Left cardiac atrium (tissue), 4 donors: ENCODE measurements at places on chromosomes 3 and 15. TPM values are rescaled to one million over a fixed set of nuclear protein-coding genes. Genes with fewer than 3 reads are reported as not detected.

Gene MB21D2
- total RNA-seq: 4.1 TPM

Gene PIGBOS1
- total RNA-seq: 12.6 TPM

Gene COL6A5
- not detected for total RNA-seq

Gene GOLGA6B
- not detected for total RNA-seq

Gene TEX55
- not detected for total RNA-seq

Gene IGSF11
- 2.7 TPM for total RNA-seq

Gene SLC9C1
- 1.4 TPM for total RNA-seq

Gene ADAMTS17
- total RNA-seq: 3.2 TPM

Gene PLSCR2
- total RNA-seq: not detected

Gene CFAP92
- 0.73 TPM for total RNA-seq

Gene IMPG2
- 0.18 TPM for total RNA-seq

Gene CHRM5
- not detected for total RNA-seq

Gene AGBL1
- 0.05 TPM for total RNA-seq

Gene ZNF660
- total RNA-seq: 1.8 TPM

Gene FAM131A
- 31.1 TPM for total RNA-seq

Gene ACAN
- 0.52 TPM for total RNA-seq

Gene LRRIQ4
- not detected for total RNA-seq

DNA sequence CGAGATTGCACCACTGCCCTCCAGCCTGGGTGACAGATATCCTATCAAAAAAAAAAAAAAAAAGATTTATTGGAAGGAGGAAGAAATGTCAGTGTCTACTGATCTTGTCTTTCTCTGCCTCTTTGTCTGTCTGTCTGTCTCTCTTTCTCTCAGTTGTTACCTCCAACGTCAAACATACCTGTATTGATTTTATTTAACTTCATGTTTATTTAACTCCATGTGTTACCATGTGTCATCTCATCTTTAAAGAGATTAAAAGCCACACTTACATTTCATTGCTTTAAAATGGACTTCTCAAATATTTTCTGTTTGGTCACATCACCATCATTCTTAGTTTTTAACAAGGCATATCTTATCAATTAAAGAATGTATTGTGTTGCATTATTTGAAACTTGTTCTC lies 9.4 kb downstream of the CLDN11 start:
- DNase-seq: no peak

DNA sequence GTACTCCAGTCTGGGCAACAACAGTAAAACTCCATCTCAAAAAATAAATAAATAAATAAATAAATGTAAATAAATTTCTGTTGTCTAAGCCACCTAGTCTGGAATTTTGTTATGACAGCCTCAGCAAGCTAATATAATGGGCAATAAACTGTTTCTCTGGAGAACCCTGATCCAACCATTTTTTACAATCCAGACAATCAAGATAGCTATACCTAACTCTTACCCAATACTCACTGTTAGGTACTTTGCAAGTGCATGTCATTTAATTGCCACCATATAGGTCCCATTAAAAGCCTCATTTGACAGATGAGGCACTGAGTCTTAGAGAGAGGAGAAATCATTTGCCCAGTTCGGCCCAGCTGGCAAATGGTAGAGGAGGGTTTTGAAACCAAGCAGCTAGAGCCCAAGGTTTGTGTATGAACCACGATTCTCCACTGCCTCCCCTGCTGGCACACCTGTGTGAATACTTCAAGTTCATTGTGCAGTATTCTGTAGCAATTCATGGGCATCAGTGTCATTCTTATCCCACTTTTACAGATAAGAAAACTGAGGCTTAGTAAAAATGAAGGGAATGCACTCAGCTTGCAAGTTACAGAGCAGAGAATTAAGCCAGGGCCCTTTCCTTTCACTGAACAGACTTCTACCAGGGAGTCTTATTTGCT lies 107.0 kb upstream of the UBE2E1 start:
- no peak for DNase-seq

DNA sequence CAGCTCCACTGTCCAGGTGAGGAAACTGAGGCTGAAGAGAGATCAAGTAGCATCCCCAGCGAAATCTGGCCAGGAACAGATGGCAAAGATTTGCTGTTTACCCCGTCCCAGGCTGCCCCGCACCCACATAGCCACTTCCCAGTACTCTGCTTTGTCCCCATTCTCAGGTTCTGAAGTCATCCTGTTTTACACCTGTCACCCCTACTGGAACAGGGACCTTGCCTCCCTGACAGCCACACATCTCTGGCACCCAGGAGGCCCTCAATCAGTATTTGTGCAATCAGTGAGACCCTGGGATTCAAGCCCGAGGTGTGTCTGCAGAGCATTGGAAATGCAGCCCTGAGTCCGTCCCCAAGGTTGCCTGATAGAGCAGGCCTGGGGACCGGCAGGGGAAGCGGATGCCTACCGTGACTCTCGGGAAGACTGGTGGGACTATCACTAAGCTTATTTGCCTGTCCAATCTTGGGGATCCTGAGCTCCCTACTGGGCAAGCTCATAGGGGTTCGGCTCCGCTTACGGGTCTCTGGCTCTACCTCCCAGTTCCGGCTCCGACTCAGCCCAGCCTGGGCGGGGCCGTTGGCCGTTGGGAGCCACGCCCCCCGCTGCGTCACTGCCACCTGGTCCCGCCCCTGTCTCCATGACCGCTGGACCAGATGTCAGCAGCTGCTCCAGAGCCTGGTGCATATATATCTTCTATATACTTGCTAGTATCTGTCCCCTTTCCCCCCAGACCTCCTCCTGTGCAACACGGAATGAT lies 17.5 kb upstream of the FANCD2 start:
- peak; percentile 89 for DNase-seq

DNA sequence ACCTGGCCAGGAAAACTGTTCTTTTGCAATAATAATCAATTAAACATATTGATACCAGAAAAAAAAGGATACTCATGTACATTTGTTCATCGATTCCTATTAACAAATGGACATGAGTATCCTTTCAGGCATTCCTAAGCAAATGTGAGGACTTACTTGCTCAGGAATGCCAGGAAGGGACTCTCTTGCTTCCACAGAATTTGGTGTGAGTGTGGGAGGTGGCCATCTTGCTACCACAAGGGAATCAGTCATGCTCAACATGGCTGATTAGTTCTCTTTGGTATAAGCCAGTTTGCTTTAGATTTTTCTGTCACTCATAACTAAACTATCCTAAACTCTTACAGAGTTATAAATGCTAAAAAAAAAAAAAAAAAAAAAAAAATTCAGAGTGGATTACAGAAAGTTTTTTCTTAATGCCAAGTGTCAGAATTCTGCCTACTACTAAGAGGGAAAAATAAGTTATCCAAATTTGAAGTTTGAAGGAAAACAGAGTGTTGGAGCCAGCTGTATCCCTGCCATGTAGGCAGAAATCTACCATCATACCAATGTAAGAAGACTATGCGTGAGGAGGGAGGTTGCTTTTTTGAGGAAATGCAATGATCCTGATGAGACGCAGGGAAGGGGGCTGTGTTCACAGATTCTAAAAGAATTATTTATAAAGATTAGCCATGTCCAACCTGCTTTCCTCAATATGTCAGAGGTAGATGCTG lies 98.7 kb downstream of the PLD1 start:
- DNase-seq: no peak

GRCh38 chr3:49787182-49787464 lies 781 bp upstream of the IP6K1 start:
- no peak for DNase-seq

DNA sequence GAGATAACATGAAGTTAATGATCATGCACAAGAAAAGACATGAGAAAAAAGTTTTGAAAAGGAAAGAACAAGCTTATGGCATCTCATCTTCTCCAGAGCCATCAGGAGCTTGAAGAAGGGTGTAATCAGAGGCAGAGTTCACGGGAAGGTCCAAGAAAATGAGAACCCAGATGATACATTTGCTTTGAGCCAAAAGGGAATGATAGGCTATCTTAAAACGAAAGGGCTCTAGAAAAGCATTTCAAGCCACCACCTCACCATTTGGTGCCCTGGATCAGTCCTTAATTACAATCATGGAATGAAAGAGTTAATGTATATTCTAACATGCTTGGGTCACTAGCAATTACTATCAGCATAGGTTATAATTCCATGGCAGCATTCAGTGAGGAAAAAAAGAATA lies 781.8 kb downstream of the ROBO1 start:
- no peak for DNase-seq

- DNase-seq: no peak
Observed at GRCh38 chr3:125433611-125434041, 58.5 kb upstream of the ZNF148 start.

DNA sequence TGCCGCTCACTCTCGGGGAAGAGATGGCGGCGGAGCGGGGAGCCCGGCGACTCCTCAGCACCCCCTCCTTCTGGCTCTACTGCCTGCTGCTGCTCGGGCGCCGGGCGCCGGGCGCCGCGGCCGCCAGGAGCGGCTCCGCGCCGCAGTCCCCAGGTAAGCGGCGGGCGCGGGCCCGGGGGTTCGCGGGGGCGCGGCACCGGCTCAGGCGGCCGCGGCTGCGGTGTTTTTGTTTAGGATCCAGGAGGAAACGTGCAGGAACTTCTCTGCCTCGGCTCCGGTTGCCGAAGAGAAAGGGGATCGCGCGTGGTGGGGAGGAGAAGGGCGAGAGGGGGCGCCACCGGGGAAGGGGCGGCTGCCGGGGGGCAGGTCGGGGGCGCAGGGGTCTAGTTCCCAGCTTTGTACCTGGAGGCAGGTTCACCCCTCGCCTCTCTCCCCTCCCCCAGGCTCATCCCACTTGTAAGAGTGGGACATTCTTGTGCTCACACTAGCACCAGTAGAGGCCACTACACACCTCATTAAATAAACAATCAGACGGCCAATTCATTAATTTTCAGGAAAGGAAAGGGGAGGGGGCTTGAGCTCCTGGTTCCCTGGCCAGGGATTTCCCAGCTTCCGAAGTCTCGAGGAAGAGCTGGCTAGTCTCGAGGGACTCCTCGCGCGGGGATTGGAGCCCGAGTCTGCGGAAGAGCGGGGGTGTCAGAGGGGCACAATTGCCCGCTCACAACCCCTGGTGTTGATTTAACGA lies 562 bp downstream of the NEO1 start:
- peak; percentile 30 for DNase-seq

DNA sequence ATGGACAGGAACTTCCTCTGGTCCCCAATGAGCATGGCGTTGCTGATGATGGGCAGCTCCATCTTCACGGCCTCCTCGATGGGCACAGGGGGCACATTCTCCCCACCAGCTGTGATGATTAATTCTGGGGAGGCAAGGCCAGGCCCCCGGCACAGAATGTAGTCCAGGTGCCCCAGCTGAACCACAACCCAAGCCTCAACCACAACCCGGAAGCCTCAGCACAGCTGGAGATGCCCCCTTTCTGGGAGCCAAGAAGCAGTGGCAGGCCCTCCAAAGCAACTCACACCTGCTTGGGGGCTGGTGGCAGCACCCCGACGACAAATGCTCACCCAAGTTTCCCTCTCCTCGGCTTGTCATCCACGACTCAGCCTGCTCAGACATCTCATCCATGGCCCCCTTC lies 25.2 kb downstream of the IDH3A start:
- DNase-seq: no peak

- DNase-seq: no peak
Observed at GRCh38 chr3:83890039-83890762, 1068.6 kb upstream of the CADM2 start.

DNA sequence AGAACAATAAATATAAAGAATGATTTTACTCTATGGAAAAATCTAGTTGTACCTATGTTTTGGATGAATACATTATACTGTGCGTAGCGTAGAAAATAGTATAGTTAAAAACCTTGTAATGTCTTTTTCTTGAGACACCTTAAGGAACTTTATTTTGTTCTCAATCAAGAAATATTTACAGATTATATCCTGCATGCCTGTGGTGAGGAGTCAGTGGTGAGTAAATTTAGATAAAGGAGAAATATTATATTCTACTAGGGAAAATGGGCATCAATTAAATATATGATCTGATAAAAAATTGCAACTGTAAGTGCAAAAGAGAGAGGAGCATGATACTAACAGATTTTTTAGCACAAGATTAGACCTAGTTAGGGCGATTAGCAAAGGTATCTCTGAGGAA lies 157.7 kb downstream of the RBMS3 start:
- no peak for DNase-seq

DNA sequence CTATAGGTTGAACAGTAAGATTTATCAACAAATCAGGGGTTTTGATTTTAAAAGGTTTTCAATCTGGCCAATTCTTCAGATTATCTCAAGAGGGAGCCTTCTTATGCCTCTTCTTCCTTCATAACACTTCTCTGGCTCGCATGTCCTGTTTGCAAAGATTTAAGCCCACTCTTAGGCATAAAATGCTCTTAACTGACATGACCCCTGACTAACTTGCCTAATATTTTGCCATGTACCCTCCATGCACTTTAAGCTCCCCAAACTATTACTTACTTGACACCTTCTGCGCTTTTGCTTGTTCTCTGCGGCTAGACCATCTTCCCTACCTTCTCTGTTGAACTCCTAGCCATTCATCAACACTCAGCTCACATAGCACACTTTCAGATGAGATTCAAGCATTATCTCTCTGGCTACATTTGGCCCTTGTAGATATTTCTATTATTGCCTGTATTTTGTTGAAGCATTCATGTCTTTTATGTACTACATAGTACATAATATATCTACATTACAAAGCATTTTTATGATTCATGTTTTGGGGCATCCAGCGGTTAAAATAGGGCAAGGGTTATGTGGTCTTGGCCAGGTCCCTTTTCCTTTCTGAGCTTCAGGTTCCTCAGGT lies 1.0 kb upstream of the ARIH1 start:
- no peak for DNase-seq

- no peak for DNase-seq
Observed at GRCh38 chr15:89472785-89473256, 23.6 kb downstream of the RHCG start.

DNA sequence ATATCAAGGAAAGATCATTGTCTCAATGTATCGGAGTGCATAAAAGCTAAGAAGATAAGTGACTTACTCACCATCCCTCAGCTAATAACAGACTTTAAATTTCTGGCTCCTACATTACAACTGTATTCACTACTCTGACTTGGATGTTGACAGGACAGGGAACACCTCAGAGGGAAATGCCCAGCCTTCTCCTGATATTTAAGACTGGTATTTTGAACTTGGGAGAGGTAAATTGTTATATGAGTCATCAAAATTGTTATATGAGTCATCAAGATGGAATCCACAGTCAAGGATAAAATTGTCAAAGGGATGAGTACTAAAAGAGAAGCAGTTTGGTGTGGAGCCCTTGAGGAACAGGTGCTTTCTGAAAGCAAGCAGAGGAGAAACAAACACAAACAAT lies 961.4 kb downstream of the VGLL3 start:
- DNase-seq: no peak

GRCh38 chr3:21269882-21270281 lies 481.1 kb downstream of the ZNF385D start:
- no peak for DNase-seq

GRCh38 chr3:31514570-31514969 lies 18.2 kb upstream of the STT3B start:
- no peak for DNase-seq

DNA sequence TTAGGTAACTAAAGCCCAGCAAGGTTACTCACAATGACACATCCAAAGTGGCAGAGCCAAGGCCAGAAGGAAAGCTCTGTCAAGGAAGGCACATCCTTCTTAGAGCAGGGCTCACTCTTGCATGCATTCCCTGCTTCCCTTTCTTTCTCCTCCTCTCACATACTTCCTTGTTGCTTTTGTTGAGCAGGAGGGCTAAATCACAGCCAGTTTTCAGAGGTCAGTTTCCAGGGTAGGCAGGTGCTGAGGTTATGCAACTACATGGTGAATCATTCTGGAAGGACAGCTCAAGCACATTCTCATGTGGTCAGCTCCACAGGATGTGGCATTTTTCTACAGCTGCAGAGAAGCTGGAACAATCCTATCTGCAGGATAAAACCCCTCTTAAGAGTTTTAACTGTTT lies 275.6 kb downstream of the ZNF621 start:
- DNase-seq: no peak

GRCh38 chr15:47035475-47036406 lies 681.6 kb upstream of the SEMA6D start:
- DNase-seq: no peak

- DNase-seq: no peak
Observed at GRCh38 chr3:112973325-112974177, 1.4 kb downstream of the CD200R1 start.
